Activated T-helper 1 cell treated with Interleukin-2 at 50 U/mL for 16 hours (primary cell): ENCODE measurements at places on chromosomes 12 and 14.

GRCh38 chr12:20525064-20525610 is 156.8 kb downstream of the PDE3A start:
- no peak for DNase-seq

- DNase-seq = no peak
Observed at GRCh38 chr12:29158115-29158763, 9.2 kb downstream of the FAR2 start.

DNA sequence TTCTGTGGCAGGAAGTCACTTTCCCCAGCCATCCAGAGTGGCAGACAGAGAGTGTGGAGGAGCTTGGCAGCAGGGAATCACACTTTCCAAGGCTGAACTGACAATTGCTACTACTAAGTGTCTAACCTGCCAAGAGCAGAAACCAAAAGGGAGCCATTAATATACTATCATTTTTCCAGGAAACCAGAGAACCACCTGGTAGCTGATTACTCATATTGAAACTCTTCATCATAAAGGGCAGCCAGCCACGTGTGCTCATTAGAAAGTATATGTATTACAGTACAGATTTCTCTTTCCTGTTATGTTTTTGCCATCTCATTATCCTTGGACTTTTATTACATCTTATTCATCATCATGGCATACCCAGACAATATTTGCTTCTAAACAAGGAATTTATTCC is 374.9 kb downstream of the GXYLT1 start:
- DNase-seq = no peak

GRCh38 chr12:24903329-24904088 is 45.4 kb downstream of the BCAT1 start:
- no peak for DNase-seq

GRCh38 chr12:662566-663292 is 516 bp downstream of the NINJ2 start:
- DNase-seq = no peak

DNA sequence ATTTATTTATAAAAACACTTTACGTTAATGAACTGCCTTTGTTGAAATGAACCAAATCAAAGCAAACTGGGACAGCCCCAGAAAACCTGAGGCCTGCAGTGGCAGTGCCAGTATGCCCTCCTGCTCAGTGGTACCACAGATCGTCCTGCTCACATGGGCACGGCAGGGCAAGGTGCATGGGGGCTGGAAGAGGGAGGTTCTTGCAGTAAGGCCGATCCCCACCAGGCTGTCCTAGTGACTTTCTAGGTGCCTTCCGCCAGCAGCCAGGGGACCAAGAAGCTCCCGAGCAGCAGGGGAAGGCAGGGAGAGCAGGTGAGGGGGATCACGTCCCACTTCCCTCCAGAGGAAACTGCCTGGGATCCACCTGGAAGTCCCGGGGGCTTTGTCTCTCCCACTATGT is 63.9 kb downstream of the TESC start:
- no peak for DNase-seq

DNA sequence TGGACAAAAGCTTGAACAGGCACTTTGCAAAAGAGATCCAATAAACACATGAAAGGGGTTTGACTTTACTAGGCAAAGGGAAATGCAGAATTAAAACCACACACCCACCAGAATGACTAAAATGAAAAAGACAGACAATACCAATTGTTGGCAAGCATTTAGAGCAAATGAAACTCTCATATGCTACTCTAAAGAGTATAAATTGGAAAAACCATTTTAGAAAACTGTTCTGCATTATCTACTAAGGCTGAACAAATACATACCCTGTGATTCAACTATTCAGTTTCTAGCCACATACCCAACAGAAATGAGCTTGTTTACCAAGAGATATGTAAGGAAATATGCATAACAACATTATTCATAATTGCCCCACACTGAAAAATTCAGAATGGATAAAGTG is 8.5 kb upstream of the IL22 start:
- no peak for DNase-seq

DNA sequence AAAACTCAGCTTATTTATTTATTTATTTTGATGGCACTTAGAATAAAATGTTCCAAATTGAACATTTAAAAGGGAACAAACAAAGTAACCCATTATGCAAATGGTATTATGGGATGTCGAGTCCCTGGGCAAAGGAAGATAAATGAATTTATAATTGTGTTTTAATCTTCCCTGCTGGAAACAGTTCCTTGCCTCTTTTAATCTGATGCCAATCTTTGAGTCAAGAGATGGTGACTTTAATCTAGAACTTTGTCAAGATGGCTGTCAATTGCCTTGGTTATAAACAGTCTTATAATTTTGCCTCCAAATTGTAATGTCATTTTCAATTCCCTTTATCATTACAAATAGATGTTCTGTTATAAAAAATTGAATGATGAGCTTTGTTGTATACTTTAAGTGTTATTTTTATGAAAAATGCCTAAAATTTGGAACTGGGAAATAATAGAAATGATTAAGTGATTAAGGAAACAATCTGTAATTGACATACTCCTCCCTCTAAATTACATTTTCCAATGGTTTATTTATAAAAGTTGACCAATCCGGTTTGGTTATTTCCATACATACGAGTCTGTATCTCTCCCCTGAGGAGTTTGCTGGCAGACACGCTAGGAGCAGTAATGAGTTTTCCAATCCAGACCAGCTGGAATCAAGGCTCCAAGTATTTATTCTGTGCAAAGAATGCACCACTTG is 134.9 kb upstream of the FRMD6 start:
- DNase-seq = no peak

DNA sequence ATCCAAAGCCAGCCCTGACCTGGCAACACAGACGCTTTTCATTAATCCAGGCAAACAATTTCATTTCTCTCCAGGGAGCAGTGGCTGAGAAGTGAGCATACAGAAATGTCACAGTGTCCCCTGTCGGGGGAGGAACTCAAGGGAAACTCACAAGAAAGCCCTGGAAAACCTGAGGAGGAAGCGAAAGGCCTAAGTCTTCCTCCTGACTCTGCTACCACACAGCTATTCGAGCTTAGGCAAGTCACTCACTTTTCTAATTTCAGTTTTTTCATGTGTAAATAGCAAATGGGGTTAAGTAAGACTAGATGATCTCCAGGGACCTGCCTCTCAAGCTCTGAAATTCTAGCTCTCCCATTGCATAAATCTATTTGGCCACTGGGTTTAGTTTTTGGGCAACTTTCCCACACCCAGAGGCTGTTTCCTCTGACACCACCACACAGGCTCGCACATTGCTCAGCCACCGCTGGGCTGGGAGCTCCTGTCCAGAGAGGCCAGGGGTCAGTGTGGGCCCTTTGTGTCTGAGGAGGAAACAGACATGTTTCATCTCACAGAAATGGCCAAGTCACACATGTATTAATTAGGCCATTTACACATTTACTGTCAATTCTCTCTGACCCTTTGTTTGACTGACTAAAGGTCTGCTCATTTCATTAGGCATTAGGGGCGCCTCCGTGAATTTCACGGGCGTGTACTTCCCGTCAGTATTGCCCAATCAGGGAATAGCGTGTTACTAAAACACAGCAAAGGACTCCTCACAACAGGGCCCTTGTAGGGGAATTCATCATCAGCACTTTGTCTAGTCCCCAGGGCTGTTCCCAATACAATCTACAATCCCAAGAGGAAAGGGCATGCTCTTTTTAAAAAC is 9.8 kb upstream of the PNMA1 start:
- DNase-seq = no peak

DNA sequence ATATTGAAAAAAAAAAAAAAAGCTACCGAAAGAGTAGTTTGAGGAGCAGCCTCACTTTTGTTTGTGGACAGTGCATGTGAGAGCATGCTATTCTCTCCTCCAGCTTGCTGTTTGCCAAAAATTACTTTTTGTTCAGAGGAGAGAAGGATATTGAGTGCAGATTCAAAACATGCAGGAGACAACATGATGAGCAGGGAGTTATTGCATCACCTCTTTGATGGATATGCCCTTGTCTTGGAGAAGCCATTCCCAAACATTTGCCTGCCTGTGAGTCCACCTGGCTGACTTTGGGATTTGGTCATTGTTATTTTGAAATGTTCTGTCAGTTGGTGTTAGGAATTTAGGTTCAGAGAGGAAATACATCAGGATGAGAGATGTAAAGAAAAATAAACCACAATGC is 2.4 kb downstream of the C12orf75 start:
- DNase-seq = no peak

DNA sequence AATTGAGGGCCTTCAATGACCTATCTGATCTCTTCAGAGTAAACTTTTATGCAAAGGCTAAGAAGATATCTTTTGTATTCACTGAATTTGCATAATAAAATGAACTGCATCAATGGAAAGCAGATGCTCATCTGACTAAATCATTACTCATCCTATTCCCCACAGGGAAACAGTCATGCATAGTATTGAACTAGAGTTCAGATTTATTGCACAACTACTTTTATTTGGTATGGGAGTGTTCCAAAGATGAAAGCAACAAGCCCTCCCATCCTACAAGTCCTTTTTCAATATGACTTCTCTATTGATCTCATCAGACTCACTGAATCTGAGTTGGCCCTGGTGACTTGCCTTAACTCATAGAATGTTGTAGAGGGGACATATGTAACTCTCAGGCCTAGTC is 159.8 kb downstream of the KITLG start:
- no peak for DNase-seq
